NCI-H524 treated with DMSO at 0.1 percent for 48 hours (cell line): ENCODE measurements at places on chromosomes 3 and 15.

DNA sequence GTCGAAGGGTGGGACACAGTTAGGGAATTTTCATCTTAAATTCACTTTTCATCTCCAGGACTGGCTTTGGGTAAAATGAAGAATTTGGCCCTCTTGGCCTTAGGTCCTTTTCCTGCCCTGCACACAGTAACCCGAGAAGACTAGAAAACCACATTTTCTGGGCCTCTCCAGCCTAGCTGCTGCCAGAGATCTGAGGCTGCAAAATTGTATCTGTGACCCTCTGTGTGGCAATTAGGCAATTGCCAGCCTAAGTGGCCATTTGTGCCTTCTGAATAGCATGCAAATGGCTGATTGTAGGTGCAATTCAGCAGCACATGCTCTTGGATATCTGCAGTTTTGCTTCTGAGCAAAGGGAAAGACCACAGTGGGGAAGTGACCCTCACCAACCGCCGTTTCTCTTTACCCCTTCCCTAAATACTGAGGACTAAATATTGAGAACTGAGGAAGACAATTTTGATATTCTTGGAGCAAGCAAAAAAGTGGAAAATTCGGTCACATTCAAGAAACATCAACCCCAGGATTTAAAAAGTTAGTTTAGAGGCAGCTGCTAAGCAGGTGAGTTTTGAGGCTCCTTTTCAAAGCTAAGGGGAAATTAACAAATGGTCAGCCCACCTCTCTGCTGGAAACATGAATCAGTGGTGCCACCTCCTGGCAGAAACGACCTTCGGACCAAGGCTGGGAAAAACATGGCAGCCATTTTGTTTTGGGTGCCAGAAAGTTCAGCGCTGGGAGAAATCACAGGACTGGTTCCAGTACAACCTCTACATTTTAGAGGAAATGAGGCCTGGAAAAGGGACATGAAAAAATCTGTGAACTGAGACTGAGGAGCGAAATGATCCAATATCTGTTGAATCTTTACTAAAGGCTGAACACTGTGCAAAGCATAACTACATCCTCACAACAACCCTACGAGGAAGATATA, 56.6 kb upstream of the PRTG start:
- peak; percentile 31 for DNase-seq

- peak; percentile 26 for DNase-seq
Observed at GRCh38 chr3:120102232-120102631, 8.0 kb upstream of the GSK3B start.

- DNase-seq, result no peak
Observed at GRCh38 chr3:84110787-84111186, 848.0 kb upstream of the CADM2 start.

DNA sequence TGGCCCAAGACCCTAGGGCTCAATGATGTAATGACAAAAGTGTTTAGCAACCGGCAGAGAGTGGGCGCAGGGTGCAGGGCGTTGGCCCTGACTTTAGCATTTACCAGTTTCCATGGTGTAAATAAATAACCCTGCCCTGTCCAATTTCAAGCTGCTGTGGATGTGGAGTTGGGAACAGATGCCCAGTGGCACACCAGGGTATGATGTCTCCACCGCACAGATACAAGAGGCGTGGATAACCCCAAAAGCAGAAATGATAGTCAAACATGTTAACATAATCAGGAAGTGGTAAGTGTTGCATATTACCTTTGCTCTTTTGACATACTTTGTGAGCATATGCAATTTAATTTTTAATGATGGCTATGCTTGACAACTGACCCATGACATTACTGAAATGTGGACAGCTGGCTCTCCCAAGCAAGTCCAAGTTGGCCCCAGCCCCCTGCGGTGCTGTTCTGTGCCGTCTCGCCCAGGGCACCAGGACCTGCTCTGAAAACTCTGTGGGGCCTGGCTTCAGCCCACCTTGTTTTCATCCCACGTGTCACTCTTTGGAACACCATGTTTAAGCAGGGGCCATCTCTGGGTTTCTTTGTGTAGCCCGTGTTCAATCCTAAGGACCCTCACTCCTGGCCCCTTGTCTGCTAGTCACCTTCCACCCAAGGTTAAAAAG, 10.8 kb upstream of the ANPEP start:
- no peak for DNase-seq

GRCh38 chr3:168862466-168862865, 766.7 kb upstream of the GOLIM4 start:
- DNase-seq, result no peak

DNA sequence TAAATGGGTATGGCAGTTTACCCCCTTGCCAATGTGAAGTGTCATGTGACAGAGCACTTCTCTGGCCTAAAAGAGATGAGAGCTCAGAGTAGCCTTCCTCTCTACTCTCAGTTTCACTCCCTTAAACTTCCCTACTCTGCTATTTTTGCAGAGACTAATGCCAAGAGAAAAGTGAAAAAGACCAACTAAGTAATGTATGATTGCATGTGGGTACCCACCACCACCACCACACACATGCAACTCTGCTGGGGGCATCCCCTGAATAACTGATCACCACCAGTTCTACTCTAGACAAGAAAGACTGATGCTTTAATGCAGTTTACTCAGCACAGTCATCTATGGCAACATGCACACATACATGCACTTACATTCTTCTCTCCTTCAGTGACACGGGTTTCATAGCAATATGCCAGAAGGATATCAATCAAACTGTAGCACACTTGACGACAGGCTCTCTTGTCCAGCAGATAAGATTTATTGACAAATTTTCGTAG, 31.3 kb downstream of the SHQ1 start:
- no peak for DNase-seq

DNA sequence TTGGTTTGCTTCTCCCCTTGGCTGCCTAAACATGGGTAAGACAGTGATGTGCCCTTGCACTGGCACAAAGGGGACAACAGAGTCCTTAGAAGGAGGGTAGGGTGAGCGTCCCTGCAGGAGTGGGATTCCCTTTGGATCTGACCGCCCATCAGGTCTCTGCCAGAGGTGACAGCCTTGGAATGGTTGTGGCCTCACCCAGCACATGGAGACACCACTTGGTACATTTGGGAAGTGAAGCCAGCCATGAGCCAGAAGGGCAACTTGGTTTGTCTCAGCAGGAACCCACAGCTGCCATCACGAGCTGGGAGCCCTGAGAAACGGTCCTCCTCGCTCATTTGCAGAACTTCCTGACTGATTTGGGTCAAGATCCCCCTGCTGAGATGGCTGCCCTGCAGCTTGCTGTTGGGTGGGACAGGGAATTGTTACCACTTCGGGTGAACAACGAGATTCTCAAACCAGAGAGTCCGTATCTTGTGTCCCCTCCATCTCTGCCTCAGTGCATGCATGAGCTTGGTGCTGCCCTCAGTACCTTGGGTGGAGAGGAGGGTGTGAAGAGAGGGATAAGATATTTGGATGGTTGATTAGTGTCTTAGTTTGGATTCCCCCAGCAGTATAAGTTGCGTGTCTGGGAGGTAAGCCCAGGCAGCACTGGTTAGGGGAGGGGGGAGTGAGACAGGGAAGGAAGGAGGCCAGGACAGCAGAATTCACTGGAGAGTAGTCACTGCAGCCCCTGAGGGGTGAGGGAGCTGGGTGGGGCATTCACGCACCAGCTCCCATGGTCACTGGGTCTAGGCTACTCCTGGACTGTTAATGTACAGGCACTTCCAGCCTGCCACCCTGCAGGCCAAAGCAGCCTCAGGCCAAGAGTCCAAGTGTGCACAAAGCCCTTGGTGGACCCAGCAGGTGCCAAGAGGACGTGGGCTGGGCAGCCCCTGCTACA, 168.8 kb upstream of the TOPAZ1 start:
- no peak for DNase-seq

DNA sequence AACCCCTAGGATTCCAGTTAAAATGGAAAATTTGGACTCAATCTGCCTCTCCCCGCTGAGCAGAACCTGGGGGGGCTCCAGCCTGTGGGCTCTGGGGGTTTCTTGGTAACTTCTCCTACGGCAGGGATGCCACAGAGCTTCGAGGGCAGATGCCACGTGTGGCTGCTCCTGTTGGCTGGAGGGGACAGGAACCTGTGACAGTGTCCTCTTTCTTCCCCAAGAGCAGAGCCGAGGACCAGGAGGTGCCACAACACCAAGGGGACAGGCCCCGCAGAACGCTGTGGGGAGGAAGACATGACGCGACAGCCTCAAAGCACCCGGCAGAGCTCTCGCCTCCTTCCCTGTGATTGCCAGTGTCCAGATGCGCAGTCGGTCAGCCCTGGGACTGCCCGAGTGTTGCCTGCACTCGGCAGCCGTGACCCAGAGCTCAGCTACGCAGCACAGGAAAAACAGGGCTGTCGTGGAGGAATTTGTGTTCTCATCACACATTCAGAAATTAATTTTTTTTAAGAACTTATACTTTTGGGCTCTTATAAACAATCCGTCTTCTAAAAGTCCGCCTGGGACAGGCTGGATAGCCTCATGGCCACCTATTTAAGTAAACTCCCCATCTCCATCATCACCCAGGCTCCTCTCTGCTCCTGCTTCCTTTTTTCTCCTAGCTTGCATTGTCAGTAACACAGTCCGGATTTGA, 131.9 kb upstream of the MEF2A start:
- DNase-seq, result no peak

DNA sequence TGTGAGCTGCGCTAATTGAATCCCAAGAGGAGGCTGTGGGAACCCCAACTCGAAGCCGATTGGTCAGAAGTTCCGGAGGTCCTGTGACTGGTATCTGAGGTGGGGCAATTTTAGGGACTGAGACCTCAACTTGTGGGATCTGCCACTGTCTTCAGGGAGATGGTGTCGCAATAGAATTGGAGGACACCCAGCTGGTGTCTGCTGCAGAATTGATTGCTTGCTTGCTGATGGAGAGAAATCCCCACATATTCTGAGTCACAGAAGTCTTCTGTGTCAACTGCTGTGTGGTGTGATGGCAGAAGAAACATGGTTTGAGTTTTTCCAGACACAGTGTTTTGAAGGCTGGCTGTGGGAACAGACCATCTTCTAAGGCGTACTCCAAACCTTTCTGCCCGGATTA, 99.7 kb upstream of the PLXNA1 start:
- no peak for DNase-seq

GRCh38 chr15:101306341-101307047, 11.4 kb upstream of the SNRPA1 start:
- DNase-seq, result no peak

DNA sequence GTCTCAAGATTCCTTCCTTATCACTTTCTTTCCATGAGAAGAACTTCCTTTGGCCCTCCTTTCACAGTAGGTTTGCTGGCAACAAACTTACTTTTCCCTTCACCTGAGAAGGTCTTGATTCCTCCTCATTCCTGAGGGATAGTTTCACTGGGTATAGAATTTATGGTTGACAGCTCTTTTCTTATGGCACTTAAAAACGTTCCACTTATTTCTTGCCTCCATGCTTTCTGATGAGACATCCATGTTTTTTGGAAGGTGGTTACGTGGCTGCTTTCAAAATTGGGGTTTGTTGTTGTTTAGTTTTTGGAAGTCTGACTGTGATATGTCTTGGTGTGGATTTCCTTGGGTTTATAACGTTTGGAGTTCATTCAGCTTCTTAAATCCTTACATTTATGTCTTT, 8.2 kb upstream of the PLXNA1 start:
- DNase-seq, result no peak

GRCh38 chr3:124916837-124917409, 17.6 kb downstream of the MUC13 start:
- DNase-seq, result no peak

GRCh38 chr15:99443768-99444446, 121.9 kb upstream of the MEF2A start:
- no peak for DNase-seq

- no peak for DNase-seq
Observed at GRCh38 chr3:28575746-28576613, 227.4 kb upstream of the AZI2 start.

- peak; percentile 85 for DNase-seq
Observed at GRCh38 chr15:74291101-74292071, 55.3 kb downstream of the CCDC33 start.

DNA sequence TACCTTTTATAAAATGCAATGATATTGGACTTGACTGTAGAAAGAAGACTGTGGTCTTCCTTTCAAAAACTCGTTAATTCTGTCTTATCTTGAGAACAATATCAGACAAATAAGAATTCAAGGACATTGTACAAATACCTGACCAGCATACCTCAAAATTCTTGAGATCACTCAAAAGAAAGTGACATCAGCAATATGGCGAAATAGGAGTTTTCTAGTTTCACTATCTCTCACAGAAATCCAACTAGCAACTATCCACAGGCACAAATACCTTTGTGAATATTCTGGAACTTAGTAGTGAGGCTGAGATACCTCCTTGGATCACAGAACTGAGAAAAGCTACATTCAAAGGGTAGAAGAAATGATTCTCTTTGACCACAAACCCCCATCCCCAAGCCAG, 419.7 kb downstream of the ZNF385D start:
- DNase-seq, result no peak

DNA sequence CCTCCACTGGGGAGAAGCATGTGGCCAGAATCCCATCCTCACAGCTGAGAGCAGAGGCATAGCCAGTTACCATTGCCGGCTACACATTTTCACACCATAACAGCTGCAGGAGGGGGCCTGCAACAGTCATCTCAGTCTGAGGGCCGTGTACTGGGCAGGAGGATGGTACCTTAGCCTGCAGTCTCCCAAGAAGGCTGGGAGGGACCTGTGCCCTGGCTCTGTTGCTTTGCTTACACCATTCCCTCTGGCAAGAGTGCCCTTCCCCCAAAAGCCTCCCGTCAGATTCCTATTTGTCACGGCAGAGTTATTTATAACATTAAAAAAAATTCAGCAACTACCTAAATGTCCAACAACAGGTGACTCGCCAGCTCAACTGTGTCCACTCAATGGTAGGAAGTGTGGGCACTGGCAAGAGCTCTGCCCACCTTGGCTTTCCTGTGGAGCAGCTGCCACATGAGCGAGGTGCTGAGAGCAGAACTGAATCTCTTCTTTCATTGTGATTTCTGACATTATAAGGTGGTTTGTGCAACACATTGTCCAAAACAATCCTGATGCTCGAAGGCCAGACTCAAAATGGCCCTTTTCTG, 4.4 kb downstream of the CAMKV start:
- no peak for DNase-seq

DNA sequence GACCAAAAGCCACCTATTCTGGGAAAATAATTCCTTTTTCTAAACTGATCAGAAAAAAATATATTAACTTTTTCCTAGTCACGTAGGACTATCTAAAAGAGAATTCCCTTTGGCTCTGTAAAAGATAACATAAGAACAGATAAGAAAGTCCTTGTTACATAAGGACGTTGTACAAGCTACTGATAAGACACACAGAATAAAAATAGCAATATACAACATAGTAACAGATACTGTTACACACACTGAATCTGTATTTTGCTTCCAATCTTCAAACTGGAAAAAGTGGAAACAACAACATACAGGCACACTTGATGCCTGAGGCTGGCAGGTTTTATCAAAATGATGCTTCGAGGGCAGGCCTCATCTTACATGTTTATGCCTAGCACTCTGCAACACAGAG, 59.8 kb downstream of the SNX4 start:
- no peak for DNase-seq
